Endothelial cell of umbilical vein (primary cell): ENCODE measurements at places on chromosomes 16 and 17. TPM values are rescaled to one million over a fixed set of nuclear protein-coding genes. Genes with fewer than 3 reads are reported as not detected.

- H3K36me3 ChIP-seq, result no peaks in the 10 kb centered on the region
- peak; percentile 32 for DNase-seq
- no peaks in the 10 kb centered on the region for H3K27me3 ChIP-seq
- no peak overlapping the region for H3K4me3 ChIP-seq
Measured at GRCh38 chr17:6163612-6164333, 93.6 kb downstream of the WSCD1 start.

DOC2B gene
- 0.10 and 0.22 TPM in 2 replicates for polyA plus RNA-seq

DNA sequence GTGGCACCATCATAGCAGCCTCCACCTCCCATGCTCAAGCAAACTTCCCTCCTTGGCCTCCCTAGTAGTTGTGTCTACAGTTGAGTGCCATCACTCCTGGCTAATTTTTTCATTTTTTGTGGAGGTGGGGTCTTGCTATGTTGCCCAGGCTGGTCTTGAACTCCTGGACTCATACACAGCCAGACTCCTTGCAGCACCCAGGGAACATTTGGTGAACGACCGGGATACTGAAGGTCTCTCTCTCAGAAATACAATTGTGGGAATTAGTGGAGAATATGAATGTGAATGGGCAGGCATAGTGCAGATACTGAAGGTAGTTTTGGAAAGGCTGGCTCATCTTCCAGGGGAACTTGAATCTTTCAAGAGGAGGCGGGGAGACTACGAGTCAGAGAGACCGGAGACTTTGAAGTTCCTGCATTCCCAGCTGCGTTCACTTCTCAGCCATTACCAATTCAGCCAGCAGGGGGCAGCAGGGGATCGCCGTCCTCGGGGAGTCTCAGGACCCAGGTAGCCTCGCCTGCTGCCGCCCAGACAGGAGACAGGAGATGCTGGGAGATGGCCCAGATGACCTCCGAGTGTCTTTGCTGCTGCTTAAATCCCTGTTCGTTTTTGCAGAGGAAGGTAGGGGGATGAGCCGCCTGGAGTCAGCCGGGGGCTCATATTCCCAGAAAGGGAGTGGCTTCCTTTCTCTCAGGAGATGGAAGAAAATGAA, 68.6 kb downstream of the HAPSTR1 start:
- H3K27me3 ChIP-seq, result no peaks in the 10 kb centered on the region
- no peak overlapping the region for H3K4me3 ChIP-seq
- H3K36me3 ChIP-seq, result no peaks in the 10 kb centered on the region

GRCh38 chr16:69871708-69872107, 79.4 kb upstream of the CLEC18A start:
- DNase-seq, result no peak
- no peaks in the 10 kb centered on the region for H3K27me3 ChIP-seq
- H3K4me3 ChIP-seq, result no peak overlapping the region
- no peaks in the 10 kb centered on the region for H3K4me1 ChIP-seq

- H3K27ac ChIP-seq, result no peak overlapping the region
- H3K27me3 ChIP-seq, result no peaks in the 10 kb centered on the region
Measured at GRCh38 chr17:79340333-79341221, 266.0 kb downstream of the ENGASE start.

DNA sequence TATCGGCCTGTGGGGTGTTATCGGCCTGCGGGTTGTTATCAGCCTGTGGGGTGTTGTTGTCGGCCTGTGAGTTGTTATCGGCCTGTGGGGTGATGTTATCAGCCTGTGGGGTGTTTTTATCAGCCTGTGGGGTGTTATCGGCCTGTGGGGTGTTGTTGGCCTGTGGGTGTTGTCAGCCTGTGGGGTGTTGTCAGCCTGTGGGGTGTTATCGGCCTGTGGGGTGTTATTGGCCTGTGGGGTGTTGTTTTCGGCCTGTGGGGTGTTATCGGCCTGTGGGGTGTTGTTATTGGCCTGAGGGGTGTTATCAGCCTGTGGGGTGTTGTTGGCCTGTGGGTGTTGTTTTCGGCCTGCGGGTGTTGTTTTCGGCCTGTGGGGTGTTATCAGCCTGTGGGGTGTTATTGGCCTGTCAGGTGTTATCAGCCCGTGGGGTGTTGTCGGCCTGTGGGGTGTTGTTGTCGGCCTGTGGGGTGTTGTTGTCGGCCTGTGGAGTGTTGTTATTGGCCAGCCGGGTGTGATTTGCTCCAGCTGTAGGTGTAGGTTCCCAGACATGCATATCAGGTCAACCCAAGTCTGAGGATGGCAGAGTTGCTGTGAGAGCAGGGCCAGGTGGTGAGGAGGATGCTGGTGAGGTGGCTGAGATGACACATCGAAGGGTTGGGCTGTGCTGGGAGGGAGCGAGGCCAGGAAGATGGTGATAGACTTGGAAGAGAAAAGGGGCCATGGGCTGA, 7.1 kb downstream of the TRARG1 start:
- H3K4me1 ChIP-seq, result no peaks in the 10 kb centered on the region
- no peak for DNase-seq
- H3K4me3 ChIP-seq, result no peak overlapping the region
- H3K36me3 ChIP-seq, result no peaks in the 10 kb centered on the region
- H3K27me3 ChIP-seq, result no peaks in the 10 kb centered on the region

TEKT5 gene
- polyA plus RNA-seq, result 0.16 TPM in 1 of 2 replicates, not detected in the other

- H3K4me3 ChIP-seq, result no peak overlapping the region
- no peaks in the 10 kb centered on the region for H3K36me3 ChIP-seq
- H3K4me1 ChIP-seq, result peaks cover 12% of the 10 kb centered on the region
- H3K27me3 ChIP-seq, result no peaks in the 10 kb centered on the region
- DNase-seq, result no peak
Measured at GRCh38 chr16:50615891-50616290, 65.2 kb downstream of the SNX20 start.

DNA sequence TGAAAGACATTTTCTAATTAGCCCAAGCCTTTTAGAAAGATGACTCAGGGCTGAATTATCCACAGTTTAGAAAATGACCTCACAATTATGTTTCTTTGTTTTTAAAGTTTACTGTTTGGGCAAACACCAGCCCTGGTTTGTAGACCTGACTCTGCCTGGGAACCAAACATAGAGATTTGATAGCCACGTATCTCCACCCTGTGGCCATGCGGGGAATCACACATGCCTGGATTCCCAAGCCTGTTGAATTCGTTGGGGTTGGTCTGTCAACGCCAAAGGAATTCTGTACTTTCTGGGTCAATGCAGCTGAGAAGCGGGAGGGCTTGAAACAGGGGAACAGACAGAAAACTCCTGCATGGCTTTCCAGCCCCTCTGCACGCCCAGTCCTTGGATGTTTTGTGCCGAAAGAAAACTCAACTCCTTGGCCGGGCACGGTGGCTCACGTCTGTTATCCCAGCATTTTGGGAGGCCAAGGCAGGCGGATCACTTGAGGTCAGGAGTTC, 26.9 kb downstream of the CD300A start:
- H3K4me3 ChIP-seq, result no peak overlapping the region
- no peaks in the 10 kb centered on the region for H3K4me1 ChIP-seq
- no peak overlapping the region for H3K27ac ChIP-seq
- DNase-seq, result peak; percentile 38
- no peaks in the 10 kb centered on the region for H3K27me3 ChIP-seq

- DNase-seq, result no peak
- peak overlapping the region; percentile 51 for H3K27ac ChIP-seq
- peaks cover 27% of the 10 kb centered on the region for H3K4me1 ChIP-seq
- no peaks in the 10 kb centered on the region for H3K27me3 ChIP-seq
- H3K4me3 ChIP-seq, result no peak overlapping the region
Measured at GRCh38 chr16:12674524-12674923, 129.2 kb downstream of the CPPED1 start.

DNA sequence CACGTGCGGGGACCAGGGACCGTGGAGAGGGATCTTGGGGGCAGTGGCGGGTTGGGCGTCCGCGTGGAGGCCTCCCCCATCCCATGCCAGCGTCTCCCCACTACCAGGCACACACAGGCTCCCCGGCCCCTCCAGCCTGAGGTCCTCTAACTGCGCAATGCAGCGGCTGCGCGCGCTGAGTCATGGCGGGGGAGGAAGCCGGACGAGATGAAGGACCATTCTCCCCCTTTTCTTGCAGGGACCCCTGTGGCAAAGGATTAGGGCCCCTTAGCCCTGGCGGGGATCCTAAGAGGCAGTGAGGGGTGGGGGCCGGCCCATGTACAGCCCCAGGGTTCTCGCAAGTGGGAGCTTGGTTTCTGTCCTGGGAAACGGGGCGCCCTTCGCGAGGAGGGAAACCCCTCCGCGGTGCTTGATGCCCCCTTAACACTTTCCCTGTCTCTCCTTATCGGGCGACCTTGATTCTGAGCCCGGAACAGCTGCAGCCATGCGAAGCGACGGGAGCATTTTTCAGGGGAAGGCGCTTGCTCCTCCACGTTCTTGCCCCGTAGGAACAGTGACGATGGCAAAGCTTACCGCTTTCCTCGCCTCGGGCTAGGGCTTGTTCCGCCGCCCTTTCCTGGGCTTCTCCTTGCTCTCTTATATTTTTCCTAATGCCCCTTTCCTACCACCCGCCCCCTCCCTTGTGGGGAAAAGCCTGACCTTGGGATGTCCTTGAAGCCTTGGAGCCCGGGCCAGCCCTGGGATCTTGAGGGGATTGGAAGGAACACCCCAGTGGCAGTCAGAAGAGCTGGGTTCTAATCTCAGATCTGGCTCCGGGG, 592 bp downstream of the ALDOA start:
- peaks cover 34% of the 10 kb centered on the region for H3K36me3 ChIP-seq
- no peak for DNase-seq

OTOP3 gene
- not detected in 2 replicates for polyA plus RNA-seq

- no peak for DNase-seq
- no peaks in the 10 kb centered on the region for H3K4me1 ChIP-seq
- H3K27me3 ChIP-seq, result peaks cover 3% of the 10 kb centered on the region
- no peaks in the 10 kb centered on the region for H3K36me3 ChIP-seq
- H3K4me3 ChIP-seq, result no peak overlapping the region
Measured at GRCh38 chr17:79647456-79647915, 36.6 kb upstream of the RBFOX3 start.

GP1BA gene
- polyA plus RNA-seq, result not detected in 2 replicates

GRCh38 chr16:70649300-70649699, 2.9 kb downstream of the IL34 start:
- H3K27ac ChIP-seq, result no peak overlapping the region
- no peaks in the 10 kb centered on the region for H3K27me3 ChIP-seq
- H3K4me1 ChIP-seq, result no peaks in the 10 kb centered on the region

SUMO2 gene
- 62.0 and 75.6 TPM in 2 replicates for polyA plus RNA-seq

DNA sequence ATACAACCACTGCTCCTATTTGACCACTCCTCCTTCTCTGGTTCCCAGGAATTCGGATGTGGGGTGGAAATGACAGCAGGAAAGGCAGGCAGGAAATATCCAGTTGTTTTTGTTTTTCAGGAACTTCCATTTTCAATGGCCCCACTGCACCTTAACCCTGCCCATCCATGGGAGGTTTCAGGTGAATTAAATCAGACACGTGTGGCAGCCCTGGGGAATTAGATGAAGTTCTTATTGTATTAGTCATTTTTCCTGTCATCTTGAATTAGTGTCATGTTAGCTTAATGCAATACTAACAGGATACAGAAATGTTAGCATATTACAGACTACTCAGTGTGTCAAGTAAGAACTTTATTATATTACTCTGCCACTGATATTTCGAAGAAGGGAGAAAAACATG, 146.4 kb downstream of the CHD9NB start:
- DNase-seq, result no peak
- H3K4me1 ChIP-seq, result no peaks in the 10 kb centered on the region
- no peaks in the 10 kb centered on the region for H3K36me3 ChIP-seq
- no peak overlapping the region for H3K4me3 ChIP-seq
- no peak overlapping the region for H3K27ac ChIP-seq

P2RX1 gene
- polyA plus RNA-seq, result 0.05 TPM in 1 of 2 replicates, not detected in the other

GRCh38 chr16:4157376-4157825, 41.2 kb upstream of the ADCY9 start:
- no peaks in the 10 kb centered on the region for H3K27me3 ChIP-seq
- H3K36me3 ChIP-seq, result no peaks in the 10 kb centered on the region
- H3K4me3 ChIP-seq, result no peak overlapping the region
- no peak for DNase-seq
- no peaks in the 10 kb centered on the region for H3K4me1 ChIP-seq
- no peak overlapping the region for H3K27ac ChIP-seq

DNA sequence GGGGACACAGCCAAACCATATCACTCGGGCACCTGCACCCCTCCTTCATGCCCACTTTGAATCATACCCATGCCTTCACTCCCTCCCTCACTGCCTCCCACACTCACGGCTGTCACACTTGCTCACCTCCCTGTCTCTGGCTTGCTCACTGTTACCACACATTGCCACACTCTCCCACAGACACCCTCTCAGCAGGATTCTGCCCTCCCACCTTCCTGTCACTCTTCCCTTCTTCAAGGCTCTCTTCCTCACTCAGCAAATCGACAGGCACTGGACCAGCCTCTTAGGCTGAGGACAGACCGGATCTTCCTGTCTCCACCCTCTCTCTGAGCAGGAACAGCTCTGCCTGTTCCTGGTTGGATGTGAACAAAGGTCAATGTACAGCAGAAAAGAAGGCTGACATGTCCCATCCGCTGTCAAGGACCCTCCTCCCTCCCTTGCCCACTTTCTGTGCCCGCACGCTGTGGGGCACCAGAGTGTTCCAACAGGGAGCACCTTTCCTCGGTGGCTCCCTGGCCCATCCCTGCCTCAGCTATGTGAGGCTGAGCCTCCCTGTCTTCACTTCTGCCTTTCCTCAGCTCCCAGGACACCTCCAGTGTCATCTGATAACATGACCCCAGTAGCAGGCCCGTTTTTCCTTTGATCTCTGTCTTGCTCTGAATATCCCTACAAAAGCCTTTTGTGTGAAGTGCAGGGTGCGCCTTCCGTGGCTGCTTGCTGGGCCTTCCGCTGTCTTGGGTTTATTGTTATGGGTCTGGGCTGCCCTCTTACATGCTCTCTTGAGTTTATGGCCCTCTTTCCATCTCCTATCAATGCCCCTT, 47.0 kb downstream of the CCDC182 start:
- H3K27me3 ChIP-seq, result peaks cover 6% of the 10 kb centered on the region
- no peak for DNase-seq
- H3K4me3 ChIP-seq, result no peak overlapping the region
- no peaks in the 10 kb centered on the region for H3K36me3 ChIP-seq
- H3K4me1 ChIP-seq, result no peaks in the 10 kb centered on the region
- H3K27ac ChIP-seq, result no peak overlapping the region

GRCh38 chr17:78356101-78356713, 3.7 kb downstream of the SOCS3 start:
- H3K4me1 ChIP-seq, result peaks cover 57% of the 10 kb centered on the region
- H3K4me3 ChIP-seq, result no peak overlapping the region
- H3K36me3 ChIP-seq, result peaks cover 3% of the 10 kb centered on the region
- no peak overlapping the region for H3K27ac ChIP-seq

DOC2A gene
- 0.63 and 1.1 TPM in 2 replicates for polyA plus RNA-seq
